Occipital lobe (tissue), 3 donors: ENCODE measurements at places on chromosomes 12 and 14. TPM values are rescaled to one million over a fixed set of nuclear protein-coding genes. Genes with fewer than 3 reads are reported as not detected.

Gene RAD52
- 16.7 TPM for total RNA-seq

Gene IL26
- total RNA-seq: not detected

Gene KCNJ8
- 5.9 TPM for total RNA-seq

Gene SERPINA9
- total RNA-seq: not detected

Gene EML1
- total RNA-seq: 137 TPM

Gene CD69
- 0.62 TPM for total RNA-seq

Gene CCDC85C
- total RNA-seq: 9.7 TPM

Gene CPNE6
- total RNA-seq: 10.8 TPM

Gene VPS33A
- total RNA-seq: 27.1 TPM

Gene LRRC10
- total RNA-seq: not detected

Gene KCNMB4
- total RNA-seq: 67.2 TPM

Gene RND1
- 22.9 TPM for total RNA-seq

Gene PRB2
- total RNA-seq: not detected

Gene RCOR1
- 13.1 TPM for total RNA-seq

Gene TMEM132D
- total RNA-seq: 4.4 TPM

Gene ZC3H10
- 10.6 TPM for total RNA-seq

Gene CFAP54
- total RNA-seq: 5.9 TPM

Gene RPGRIP1
- 0.16 TPM for total RNA-seq

Gene PSMA3
- 42.9 TPM for total RNA-seq

Gene KLRG1
- total RNA-seq: 7.8 TPM

Gene GPX2
- total RNA-seq: not detected

Gene NTF3
- total RNA-seq: 2.3 TPM

Gene IL22
- total RNA-seq: not detected

Gene MLXIP
- 7.6 TPM for total RNA-seq

Gene KRT6B
- 0.16 TPM for total RNA-seq

Gene TMEM30B
- total RNA-seq: 0.16 TPM

Gene CLEC4D
- not detected for total RNA-seq

Gene HCAR3
- total RNA-seq: 0.16 TPM

Gene TROAP
- total RNA-seq: 1.2 TPM

Gene CATSPERB
- 3.7 TPM for total RNA-seq

Gene A2ML1
- total RNA-seq: 1.2 TPM

Gene PZP
- total RNA-seq: not detected

Gene VRTN
- not detected for total RNA-seq

Gene CELA1
- not detected for total RNA-seq

Gene LALBA
- total RNA-seq: 0.47 TPM

Gene HOXC6
- total RNA-seq: not detected

Gene INHBE
- not detected for total RNA-seq

Gene FGF6
- not detected for total RNA-seq

Gene ESPL1
- 1.7 TPM for total RNA-seq

Gene RPL10L
- not detected for total RNA-seq

Gene NGB
- 4.1 TPM for total RNA-seq

Gene AMDHD1
- 0.31 TPM for total RNA-seq

Gene ACOT6
- not detected for total RNA-seq

Gene SRRM4
- total RNA-seq: 6.4 TPM

Gene SMCO2
- total RNA-seq: 0.78 TPM

Gene KCNK10
- total RNA-seq: 18.9 TPM

Gene TAS2R14
- 11.4 TPM for total RNA-seq

Gene OR10G2
- not detected for total RNA-seq

Gene TDRD9
- 1.2 TPM for total RNA-seq

Gene PRDM4
- total RNA-seq: 19.7 TPM

Gene ZC2HC1C
- 2.8 TPM for total RNA-seq
